ENCODE measurements at places on chromosomes 2 and 18. TPM values are rescaled to one million over a fixed set of nuclear protein-coding genes. Genes with fewer than 3 reads are reported as not detected.

RAX gene
- not detected for total RNA-seq

TCF7L1 gene
- total RNA-seq: 23.1 TPM

LMAN1 gene
- total RNA-seq: 58.8 TPM

VAMP8 gene
- total RNA-seq: 29.7 TPM

PID1 gene
- 42.4 TPM for total RNA-seq

CPLX4 gene
- not detected for total RNA-seq

TTC27 gene
- 13.6 TPM for total RNA-seq

ST6GAL2 gene
- 43.0 TPM for total RNA-seq

Measured in posterior vena cava (tissue), 2 donors.